CD4-positive, alpha-beta T cell (primary cell): ENCODE measurements at places on chromosomes 7 and 10.

- no peak for DNase-seq
These were observed 17.1 kb downstream of the CCNY start for GRCh38 chr10:35353395-35353794.

DNA sequence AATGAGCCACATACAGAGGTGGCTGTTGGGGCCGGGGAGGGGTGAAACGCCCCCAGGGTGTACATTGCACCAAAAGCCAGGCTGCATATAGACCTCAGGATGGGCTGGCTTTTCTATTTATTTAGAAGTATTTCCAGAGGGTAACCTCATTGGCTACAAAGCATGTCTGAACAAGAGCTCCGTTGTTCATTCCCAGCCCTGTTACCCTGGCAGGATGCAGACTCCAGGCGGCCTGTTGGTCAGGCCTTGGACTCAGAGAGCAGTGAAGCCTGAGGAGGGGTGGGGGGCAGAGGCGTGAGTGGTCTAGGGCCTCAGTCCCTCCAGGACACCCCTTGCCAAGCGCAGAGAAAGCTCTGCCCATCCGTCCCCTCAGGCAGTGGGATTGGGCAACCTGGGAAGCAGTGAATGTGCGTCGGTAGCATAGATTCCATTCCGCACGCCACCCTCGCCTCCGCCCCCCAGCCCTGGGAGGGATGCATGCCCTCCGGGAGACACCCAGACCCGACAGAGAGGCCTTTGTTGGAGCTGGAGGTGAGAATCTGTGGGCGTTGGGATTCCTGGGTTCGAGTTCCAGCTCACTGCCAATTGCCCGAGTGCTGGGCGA is 41.9 kb downstream of the TCF7L2 start:
- no peak for DNase-seq

DNA sequence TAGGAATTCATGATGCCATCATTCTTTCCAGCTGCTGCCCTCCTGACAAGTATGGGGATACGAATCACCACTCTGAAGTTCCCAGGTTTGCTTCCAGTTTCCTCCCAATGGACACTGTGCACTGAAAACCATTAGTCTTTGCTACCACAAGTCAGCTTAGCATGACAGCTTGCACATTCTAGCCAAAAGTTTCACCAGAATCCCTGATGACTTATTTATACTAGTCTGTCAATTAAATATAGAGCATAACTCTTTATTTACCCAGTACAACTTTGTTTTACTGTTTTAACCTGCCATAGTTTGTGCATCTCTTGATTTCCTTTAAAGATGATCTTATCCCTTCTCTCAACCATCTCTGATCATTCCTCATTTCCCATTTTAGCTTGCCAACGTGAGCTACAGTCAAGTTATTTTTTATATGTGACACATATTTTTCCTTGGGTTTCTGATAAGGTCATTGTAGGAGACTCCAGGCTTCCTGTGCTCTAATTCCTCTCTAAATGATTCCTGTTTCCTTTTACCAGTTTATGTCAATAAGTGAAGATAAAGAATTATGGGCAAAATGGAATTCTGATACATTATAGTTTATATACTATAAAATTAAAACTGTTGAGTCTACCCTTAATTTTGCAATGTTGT is 167.5 kb upstream of the MEOX2 start:
- no peak for DNase-seq

DNA sequence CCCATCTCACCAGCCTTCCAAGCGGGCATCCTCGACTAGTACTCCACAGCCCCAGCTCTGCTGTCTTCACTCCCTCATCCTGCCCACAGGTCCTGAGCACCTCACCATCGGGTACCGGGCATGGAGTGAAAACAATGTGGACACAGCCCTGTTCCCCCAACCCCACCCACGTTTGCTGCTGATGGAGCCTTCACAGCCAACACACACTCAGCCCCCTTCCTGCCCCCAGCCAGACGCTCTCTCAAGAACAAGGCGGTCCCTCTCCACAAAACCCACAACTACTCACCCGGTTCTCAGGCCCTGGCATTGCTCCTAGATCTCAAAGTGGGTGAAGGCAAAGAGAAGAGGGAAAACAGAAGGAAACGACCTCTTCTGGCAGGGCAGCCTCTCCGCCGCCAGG is 56.1 kb downstream of the SLIT1 start:
- no peak for DNase-seq

GRCh38 chr10:80498078-80498832 is 39.4 kb upstream of the SH2D4B start:
- no peak for DNase-seq

- no peak for DNase-seq
These were observed 652.3 kb upstream of the MGMT start for GRCh38 chr10:128814782-128815181.

DNA sequence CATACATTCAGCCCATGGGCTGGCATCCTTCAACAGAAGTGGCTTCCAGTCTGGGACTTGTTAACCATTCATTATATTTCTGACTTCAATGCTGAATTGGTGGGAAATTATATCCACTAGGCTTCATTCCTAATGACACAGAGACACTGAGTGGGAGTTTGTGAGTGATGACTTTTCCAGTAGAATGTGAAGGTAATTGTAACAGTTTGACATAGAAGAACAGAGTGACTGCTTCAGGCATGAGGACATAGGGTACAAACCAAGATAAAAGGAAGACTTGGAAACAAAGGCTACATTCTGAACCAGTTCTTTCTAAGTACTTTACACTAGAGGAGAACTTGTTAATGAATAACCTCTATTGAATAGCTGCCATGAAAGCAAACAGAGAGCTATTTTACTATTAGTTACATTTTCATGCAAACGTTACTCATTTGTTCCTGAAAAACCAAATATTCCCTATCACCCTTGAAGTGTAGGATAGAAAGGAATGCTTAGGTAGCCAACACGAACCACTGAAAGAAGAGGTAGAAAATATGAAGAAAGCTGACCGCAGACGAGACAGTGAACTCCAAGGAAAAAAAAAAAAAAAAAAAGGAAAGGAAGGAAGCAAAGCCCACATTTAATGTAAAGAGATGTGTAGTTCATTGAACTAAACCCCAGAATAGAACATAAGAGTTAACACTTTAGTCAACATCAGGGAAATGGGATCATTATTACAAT is 237.0 kb upstream of the SEMA3C start:
- DNase-seq = no peak

DNA sequence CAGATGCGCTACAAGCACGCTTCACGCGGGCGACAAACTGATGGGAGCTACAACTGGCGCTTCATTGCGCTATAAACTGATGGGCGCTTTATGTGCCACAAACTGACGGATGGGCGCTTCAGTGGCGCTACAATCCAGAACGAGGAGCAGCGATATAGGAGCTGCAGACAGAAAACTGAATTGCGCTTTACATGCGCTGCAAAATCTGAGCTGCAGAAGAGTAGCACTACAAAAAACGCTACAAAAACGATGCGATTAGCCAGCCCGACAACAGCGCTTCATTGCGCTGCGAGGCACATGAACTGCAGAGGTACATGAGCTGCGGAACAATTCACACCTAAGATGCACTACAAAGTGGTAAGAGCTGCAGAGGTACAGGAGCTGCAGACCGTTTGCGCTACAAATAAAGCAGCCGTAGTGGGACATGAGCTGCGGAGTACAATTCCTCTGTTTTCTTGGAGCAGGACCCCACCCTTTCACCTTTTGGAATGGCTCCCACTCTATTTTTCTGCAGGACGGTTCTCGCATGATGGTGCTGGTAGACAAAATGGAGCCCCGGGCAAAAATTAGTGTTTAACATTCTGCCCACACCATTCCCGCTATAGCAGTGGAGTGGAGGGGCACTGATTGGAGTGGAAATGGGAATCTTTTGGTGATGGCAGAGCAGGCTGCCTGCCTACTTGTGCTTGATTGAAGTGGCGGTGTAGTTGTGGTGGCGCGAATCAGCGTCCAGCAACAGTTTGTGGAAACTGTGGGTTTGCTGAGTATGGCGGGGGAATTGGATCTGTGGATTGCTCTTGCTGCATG is 1.2 kb upstream of the SGCE start:
- DNase-seq = peak; percentile 33

GRCh38 chr10:100688201-100688600 is 57.2 kb upstream of the PAX2 start:
- no peak for DNase-seq
